ENCODE measurements at places on chromosomes 12 and 14.

DNA sequence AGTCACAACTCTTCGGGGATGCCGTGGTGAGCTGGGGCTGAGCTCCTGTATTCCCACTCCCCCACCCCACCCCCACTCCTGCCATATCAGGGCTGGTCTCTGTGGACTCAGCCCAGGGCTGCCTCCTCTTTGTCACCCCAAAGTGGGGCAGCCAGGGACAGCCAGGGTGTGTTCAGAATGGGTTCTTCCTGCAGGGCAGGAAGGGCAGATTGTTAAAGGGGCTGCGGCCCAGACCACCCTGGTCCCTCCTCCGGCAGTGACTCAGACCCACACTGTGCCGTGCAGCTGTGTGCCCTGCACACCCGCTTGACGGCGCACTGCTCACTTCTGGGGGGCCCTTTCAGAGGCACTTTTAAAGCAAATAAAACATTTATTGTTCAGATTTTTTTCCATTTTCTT lies 9.3 kb downstream of the SLC48A1 start:
- no peak for DNase-seq

- no peak for DNase-seq
These were observed 165.4 kb upstream of the CCDC198 start for GRCh38 chr14:57659052-57659451.

DNA sequence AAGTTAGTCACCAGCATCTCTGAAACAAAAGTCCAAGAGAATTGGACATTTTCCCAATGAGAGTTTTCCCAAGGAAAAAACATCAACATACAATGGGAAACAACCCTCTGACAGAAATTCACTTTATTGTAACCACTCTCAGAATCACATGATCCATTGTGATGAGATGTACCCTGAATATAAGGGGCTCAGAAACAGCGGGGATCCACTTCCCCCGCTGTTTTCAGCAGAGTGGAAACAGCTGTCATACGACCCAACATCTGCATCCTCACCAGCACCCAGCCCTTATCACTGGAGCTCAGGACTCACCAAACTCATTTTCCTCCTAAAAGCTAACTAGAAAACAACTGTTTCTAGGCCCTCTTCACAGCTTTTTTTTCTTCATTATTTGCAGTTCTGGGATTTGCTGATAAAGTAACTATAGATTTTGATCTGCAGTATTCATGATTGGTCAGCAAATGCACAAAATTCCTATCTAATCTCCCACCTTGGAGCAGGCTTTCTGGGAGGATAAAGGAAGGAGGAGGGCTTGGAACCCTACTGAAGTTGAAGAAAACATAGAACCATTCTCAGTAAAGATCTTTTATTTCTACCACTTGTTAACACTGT lies 31.3 kb downstream of the CORO1C start:
- DNase-seq: no peak

- DNase-seq: no peak
These were observed 53.0 kb downstream of the PAPLN start for GRCh38 chr14:73290279-73290678.

DNA sequence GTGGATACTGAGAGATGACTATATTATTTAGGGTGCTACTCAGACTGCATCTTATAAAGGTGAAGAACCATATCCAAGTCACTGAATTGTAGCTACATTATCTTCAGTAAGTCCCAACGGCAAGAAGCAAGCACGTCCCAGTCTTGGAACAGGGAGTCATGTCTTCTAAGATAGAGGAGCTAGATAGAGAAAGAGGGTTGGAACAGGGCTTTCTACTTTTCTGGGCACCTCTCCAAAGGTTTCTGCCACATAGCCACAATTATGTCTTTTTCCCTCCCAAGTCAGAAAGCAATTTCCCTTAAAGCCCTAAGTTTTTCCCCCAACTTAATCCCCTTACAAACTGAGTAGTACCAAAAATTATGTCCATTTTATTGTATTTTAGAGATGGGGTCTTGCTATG lies 22.4 kb downstream of the MAPK1IP1L start:
- DNase-seq: no peak

DNA sequence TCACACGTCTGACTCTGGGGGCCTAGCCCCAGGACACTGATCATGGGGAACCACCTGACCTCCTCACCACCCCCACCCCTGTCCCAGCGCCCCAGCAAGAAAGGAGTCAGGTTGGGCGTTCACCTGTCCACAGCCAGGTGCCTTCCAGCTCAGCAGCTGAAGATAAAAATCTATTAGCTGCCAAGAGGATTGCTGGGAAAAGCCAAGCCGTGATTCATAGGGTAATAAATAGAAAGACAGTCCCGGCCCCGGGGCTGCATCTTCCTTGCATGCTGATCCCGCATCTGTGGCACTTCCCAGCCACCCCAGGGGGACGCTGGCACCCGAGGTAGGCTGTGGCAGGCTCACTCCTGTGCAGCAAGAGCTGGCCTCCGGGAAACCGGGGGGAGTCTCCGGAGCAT lies 70.2 kb upstream of the NCOR2 start:
- peak; percentile 64 for DNase-seq

- DNase-seq: no peak
These were observed 640.9 kb downstream of the MED13L start for GRCh38 chr12:115636546-115636945.

DNA sequence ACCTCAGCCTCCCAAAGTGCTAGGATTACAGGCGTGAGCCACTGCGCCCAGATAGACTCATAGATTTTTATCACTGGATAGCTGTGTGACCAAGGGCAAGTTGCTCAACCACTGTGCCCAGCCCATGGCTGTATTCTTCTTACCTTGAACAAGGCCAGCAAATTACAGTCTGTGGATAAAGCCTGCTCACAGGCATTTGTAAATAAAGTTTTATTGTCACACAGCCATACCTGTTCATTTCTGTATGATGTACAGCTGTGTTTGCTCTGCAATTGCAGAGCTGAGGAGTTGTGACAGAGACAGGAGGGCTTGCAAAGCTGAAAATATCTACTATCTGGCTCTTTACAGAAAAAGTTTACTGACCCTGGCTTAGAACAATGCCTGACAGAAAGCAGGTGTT lies 35.2 kb upstream of the LHX5 start:
- no peak for DNase-seq

DNA sequence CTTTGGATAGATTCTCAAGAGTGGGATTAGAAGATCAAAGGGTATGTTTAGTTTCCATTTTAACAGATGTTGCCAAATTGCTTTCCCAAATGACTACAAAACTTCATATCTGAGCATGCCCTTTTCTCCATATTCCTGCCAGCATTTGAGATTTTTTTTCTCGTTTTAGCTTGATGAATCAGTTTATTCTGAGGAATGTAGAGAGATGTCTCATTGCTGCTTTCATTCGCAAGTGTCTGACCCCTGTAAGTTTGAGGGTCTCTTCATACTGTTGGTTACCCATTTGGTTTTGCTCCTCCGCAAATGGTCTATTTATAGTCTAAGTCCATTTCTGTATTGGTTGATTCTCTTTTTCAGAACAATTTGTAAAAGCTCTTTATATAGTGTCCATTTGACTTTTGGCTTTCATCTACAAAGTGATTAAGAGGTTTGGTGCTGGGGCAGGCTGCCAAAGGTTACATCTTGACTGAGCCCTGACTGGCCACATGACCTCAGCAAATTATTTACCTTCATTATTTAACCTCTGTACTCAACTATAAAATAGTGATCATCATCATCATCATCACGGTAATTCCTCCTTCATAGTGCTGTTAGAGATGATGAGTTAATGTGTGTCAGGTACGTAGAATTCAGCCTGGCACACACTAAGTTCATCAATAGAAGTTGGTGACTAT lies 33.6 kb downstream of the HCAR2 start:
- no peak for DNase-seq

DNA sequence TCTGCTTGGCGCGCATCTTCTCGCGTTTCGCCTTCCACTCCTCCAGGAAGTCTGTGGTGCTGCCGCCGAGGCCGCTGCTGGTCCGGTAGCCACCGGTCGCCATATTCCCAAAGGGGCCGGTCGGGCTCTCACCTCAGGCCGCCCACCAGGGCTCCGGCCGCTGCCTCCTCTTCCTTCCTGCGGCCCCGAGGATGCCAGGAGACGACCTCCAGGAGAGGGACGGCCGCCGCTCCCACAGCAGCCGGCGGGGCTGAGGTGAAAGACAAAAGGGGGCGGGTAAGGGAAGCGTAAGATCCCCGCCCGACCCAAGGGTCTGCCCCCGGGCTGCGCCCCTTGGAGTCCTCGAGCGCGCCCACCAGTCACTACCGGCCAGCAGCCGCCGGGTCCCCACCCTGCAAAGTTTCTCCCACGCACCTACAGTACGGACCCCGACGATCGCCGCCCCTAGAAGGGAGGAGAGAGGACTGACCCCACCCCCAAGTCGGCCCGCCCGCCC lies 574 bp downstream of the PAWR start:
- no peak for DNase-seq

GRCh38 chr12:105982022-105982421 lies 156.7 kb downstream of the NUAK1 start:
- DNase-seq: no peak

DNA sequence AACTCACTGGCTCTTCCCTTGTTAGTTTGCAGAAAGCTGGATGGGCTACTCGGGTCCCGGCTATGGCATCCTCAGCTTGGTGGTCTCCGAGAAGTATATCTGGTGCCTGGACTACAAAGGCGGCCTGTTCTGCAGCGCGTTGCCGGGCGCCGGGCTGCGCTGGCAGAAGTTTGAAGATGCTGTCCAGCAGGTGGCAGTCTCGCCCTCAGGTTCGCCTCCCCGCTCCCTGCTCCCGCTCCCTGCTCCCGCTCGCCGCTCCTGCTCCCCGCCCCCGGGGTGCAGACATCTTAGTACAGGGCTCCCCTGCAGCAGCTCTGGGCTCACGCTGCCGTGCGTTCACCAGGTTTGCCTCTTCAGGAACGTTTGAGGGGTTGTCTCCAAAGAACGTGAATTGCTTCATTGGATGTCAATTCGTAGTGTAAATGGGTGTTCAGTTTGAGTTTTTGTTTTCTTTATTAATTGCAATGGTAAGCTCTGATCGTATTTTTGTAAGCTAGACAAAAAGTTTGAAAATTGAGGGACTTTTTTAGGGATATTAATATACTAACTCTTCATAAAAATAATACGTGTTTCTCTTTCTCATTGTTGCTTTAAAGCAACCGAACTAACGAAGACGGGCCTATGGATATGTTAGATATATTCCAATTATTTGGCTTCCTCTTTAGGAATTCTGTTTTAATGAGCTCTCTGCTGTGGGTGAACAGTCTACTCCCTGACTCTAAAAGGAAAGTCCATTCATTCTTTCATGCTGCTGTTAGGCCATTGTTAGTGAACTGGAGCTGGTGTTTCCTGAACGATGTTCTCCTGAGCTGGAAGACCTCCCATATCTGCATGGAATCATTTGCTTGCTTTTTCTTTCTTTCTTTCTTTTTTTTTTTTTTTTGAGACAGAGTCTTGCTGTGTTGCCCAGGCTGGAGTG lies 71.3 kb downstream of the ANKRD9 start:
- DNase-seq: peak; percentile 92

GRCh38 chr14:77562681-77563080 lies 53.8 kb downstream of the SPTLC2 start:
- DNase-seq: no peak

- DNase-seq: no peak
These were observed 140.5 kb downstream of the SLC8A3 start for GRCh38 chr14:70048313-70048654.

- no peak for DNase-seq
These were observed 473.4 kb upstream of the LMO3 start for GRCh38 chr12:17079251-17079909.

DNA sequence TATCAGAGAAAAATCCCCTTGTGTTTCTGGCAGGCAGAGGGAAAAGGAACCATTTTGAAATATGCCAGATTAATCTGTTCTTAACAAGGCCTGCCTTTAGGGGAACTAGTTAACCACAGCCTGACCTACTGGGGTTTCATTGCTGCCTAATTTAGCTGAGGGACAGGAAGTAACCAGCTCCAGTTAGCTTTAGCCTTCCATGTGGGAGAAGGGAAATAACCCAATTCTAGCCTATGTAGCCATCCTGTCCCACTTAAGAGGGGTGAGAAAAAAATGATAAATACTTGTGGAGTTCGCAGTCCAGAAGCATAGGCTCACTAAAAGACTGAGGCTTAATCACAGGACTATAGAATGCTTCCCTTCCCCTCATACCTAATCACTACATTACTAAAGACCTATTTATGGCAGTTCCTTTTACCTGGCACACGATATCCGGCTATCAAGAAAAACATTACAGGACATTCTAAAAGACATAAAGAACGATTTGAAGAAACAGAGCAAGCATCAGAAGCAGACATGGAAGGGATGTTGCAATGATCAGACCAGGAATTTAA lies 22.8 kb downstream of the COX8C start:
- no peak for DNase-seq

- no peak for DNase-seq
These were observed 399.8 kb upstream of the SOX5 start for GRCh38 chr12:24349051-24349799.

GRCh38 chr14:101075025-101075800 lies 171.7 kb upstream of the RTL1 start:
- peak; percentile 18 for DNase-seq

- no peak for DNase-seq
These were observed 194.7 kb upstream of the RTL1 start for GRCh38 chr14:101098177-101098576.

GRCh38 chr12:65313719-65314317 lies 35.3 kb downstream of the MSRB3 start:
- no peak for DNase-seq

DNA sequence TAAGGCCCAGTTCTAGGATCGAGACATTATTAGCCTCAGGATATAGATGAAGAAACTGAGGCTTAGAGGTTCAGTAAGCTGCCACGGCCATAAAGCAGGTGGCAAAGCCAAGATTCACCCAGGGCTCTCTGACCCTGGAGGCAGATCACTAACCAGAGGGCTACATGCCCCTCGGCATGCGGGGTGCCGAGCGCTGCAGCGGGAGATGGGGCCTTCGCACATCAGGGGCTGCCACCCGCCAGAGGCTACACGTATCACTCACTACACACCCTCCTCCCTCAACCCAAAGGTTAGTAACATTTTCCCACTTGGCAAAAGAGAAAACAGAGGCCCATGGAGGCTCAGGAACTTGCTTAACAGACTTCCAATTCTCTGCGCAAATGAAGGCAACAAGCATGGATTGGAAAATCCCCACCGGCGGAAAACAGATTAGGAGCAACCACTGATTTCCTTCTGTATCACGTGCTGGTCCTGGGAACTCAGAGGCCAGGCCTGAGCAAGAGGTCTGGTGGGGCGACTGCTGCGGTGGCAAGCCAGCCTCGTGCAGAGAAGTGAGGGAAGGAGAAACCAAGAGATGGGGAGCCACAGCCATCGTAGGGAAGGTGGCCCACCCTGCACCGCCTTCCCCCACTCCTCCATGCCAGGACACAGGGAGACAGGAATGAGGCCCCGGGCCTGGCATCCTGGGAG lies 6.0 kb downstream of the CCDC85C start:
- no peak for DNase-seq

DNA sequence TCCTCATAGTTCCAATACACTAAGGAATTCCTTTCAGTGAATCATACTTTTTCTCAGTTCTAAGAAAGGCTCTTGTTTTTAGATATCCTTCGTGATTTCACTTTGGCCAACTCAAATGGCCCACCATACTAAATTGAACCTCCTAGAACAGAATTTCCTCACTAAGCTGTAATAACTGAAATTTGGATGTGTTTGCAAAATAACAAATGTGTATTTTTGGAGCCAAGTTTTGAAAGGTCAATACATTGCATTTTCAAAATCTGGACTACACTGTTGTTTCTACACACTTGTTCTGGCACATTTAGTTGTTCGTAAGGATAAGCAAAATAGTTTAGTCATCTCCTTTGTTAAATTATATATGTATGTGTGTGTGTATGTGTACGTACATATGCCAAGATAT lies 439.0 kb upstream of the STXBP6 start:
- DNase-seq: no peak

GRCh38 chr14:90454041-90455000 lies 57.5 kb downstream of the CALM1 start:
- peak; percentile 80 for DNase-seq
